ENCODE measurements at places on chromosomes 12 and 14. TPM values are rescaled to one million over a fixed set of nuclear protein-coding genes. Genes with fewer than 3 reads are reported as not detected.

GRCh38 chr12:69500631-69501030 is 30.4 kb downstream of the FRS2 start:
- 0 out of 2 replicates have a peak overlapping the region, but pooled peaks have one; percentile 4 for H3K27ac ChIP-seq
- no peaks in the 10 kb centered on the region for H3K27me3 ChIP-seq
- H3K4me1 ChIP-seq: peaks cover 67% of the 10 kb centered on the region

GRCh38 chr12:111777345-111778045 is 10.8 kb downstream of the ALDH2 start:
- no peaks in the 10 kb centered on the region for H3K27me3 ChIP-seq
- no peaks in the 10 kb centered on the region for H3K36me3 ChIP-seq
- no peak for DNase-seq
- H3K4me1 ChIP-seq: peaks cover 33% of the 10 kb centered on the region
- H3K27ac ChIP-seq: no peak overlapping the region
- no peak overlapping the region for H3K4me3 ChIP-seq

DNA sequence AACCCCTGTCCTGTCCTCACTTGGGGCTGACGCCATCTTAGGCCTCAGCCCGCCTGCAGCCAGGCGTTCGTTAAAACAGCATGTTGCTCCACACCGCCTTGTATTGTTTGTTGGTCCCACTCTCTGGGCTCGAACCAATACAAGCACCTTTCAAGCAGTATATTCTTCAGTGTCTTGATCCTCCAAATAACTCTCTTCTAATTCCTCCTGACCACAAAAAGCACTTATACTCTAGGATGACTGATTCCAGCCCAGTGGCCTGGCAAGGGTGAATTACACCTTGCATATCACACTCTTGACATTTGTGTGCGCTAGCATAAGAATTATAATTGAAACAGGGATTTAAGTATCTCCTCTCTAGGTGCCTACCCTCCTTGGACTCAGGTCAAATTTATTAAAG is 7.1 kb downstream of the CCER1 start:
- peaks cover 28% of the 10 kb centered on the region for H3K27me3 ChIP-seq
- H3K36me3 ChIP-seq: no peaks in the 10 kb centered on the region
- H3K4me3 ChIP-seq: no peak overlapping the region
- H3K4me1 ChIP-seq: no peaks in the 10 kb centered on the region

GRCh38 chr14:72855913-72856312 is 38.0 kb downstream of the DPF3 start:
- no peaks in the 10 kb centered on the region for H3K27me3 ChIP-seq
- no peak overlapping the region for H3K27ac ChIP-seq
- H3K36me3 ChIP-seq: no peaks in the 10 kb centered on the region
- no peak for DNase-seq
- no peak overlapping the region for H3K4me3 ChIP-seq
- H3K4me1 ChIP-seq: no peaks in the 10 kb centered on the region

The KERA gene
- total RNA-seq: 72.5 TPM

The FIGNL2 gene
- total RNA-seq: not detected

The FAIM2 gene
- not detected for total RNA-seq

The PRB2 gene
- total RNA-seq: not detected

- H3K27me3 ChIP-seq: no peaks in the 10 kb centered on the region
- no peak overlapping the region for H3K27ac ChIP-seq
- H3K4me3 ChIP-seq: no peak overlapping the region
- no peaks in the 10 kb centered on the region for H3K4me1 ChIP-seq
These were observed 104.1 kb downstream of the MYRFL start for GRCh38 chr12:69929125-69929524.

DNA sequence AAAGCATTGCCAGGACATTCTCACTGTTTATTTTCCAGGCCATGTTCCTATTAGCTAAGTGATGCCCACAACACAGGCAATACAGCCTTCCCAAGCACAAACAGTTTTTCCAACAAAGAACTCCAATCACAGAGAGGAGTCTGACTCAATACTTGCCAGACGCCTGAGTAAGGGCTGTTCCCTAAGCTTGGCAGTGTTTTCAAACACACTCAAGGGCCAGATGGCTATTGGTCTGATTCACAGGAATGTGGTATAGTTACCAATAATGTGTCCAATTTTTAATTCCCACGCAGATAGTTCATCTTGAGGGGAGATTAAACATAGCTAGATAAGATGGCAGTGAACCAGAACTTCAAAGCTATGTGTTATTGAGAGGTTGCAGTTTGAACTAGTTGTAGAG is 381.0 kb downstream of the SNAPC1 start:
- no peak overlapping the region for H3K4me3 ChIP-seq
- no peaks in the 10 kb centered on the region for H3K27me3 ChIP-seq
- no peak overlapping the region for H3K27ac ChIP-seq
- no peaks in the 10 kb centered on the region for H3K36me3 ChIP-seq

DNA sequence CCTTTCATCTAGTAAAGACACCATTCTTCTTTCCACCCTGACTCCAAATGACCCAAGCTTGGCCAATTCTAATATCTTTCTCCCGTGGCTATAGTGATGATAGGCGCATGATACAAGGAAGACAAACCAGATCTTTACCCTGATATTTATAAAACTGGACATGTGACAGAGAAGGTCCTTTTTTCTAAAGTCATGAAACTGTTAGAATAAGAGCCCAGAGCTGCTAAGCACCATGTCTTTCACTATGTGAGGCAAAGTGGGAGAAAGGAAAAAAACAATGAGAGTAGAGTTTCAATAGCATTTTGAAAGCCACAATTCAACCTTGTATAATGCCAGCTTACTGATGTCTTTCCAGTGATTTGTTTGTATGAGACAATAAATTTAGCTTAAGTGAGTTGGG is 212.4 kb downstream of the RASSF9 start:
- H3K36me3 ChIP-seq: no peaks in the 10 kb centered on the region
- H3K27ac ChIP-seq: no peak overlapping the region
- H3K27me3 ChIP-seq: no peaks in the 10 kb centered on the region

DNA sequence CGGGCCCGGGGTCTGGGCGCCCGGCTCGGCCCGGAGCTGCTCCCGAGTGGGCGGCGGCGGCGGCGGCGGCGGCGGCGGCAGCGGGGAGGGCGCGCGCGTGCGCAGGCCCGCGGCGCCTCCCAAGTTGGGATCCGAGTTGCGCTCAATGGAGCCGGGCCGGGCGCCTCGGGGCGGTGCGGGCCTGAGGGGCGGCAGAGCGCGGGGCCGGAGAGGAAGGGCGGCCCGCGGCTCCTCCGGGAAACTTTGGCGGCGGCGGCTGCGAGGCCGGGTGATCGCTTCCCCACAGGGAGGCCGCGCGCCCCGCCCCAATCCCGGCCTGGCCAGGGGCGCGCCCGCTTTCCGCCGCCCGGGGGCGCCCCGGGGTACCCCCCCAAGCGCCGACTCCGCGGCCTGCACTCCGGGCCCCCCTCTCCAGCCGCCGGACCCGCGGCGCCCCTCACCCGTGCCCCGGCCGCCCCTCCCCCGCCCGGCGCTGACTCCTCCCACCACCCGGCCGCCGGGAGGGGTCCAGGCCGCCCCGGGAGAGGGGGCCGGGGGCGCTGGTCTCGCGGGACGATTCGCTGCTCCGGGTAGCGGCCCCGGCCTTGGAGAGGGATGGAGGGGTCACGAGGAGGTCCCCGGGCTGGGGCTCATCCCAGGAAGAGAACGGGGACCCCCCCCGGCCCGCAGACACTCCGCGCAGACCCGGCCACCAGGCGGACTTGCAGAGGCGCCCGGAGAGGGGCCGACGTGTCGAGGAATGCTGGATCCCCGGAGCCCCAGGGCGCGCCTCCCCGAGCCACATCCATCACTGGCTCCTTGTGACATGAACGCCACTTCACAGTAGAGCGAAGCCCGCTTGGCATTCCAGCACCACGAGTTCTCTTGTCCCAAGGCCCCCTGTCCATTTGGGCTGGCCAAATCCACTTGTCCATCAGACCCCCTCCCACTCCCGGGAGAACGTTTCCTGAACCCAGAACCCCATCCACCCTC is at the start of gene RILPL1:
Gene RILPL1 (minus strand): TSS at position 48 of the 972 bp plus-strand sequence. CDS start 237 bp downstream, outside the sequence.
- H3K4me1 ChIP-seq: peaks cover 15% of the 10 kb centered on the region
- peak within 1 kb of the TSS; percentile 92 for H3K4me3 ChIP-seq

DNA sequence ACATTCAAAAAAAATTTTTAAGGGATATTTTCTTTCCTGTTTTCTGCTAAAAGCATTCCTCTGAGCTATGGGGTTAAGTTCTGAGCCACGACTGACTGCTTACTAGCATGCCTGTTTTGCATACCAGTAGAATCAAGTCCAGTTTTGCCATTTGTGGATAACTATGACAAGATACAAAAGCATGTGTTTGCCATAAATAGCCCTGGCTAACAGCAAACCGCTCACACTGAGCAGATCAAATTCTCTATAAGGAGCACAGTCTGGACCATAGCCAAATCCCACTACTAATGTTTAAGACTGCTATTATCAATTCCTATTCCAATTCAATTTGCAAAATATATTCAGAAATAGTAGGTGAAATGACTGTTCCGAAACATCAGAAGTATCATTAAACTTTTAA is 3.2 kb downstream of the CFL2 start:
- H3K36me3 ChIP-seq: peaks cover 32% of the 10 kb centered on the region
- peaks cover 41% of the 10 kb centered on the region for H3K4me1 ChIP-seq
- no peak overlapping the region for H3K4me3 ChIP-seq
- no peaks in the 10 kb centered on the region for H3K27me3 ChIP-seq
- H3K27ac ChIP-seq: peak overlapping the region; percentile 26

GRCh38 chr14:51960866-51961265 is 28.5 kb upstream of the RTRAF start:
- peaks cover 42% of the 10 kb centered on the region for H3K4me1 ChIP-seq
- H3K36me3 ChIP-seq: no peaks in the 10 kb centered on the region
- H3K27me3 ChIP-seq: no peaks in the 10 kb centered on the region
- DNase-seq: no peak
- no peak overlapping the region for H3K27ac ChIP-seq

DNA sequence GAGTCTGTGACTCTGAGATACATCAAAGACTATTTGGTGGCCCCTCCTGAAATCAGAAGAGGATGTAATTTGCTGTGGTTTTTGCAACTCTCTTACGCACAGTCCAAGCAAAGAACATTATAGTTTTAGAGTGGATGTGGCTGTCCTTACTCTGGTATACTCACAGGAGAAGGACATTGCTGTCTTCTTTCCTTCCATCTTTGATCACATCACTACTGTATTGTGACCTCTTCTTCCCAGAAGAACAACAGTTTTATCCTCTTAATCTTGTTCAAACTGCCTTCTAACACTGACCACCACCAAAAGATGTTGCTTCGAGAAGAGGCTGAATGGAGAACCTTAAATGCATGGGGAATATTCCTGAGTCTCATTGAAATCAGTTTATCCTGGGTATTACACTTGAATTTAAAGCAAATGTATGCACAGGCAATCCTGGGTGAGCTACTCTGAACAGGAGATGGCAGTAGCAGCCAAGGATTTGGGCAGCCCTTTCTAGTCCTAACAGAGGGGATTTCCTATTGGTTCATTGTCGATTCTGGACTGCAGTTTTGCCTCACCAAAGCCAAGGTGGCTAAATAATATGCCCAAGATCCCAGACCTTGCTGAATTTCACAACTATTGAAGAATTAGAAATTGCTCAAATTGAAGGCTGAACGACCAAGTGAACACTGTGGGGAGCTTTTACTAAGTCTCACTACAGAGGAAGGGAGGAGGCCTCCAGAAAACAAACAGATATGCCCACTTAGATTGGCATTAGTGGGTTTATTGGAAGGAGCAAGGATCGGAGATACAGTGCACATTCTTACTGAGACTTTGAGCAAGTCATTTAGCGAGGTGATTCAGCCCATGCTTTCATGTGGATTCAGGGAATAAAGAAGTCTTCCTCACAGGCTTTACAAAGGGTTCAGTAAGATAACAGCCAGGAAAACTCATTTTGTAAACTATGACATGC is 282.8 kb downstream of the PAWR start:
- H3K27me3 ChIP-seq: no peaks in the 10 kb centered on the region
- DNase-seq: peak; percentile 76
- H3K4me1 ChIP-seq: peaks cover 42% of the 10 kb centered on the region
- H3K27ac ChIP-seq: peak overlapping the region; percentile 75

The KRT82 gene
- total RNA-seq: not detected

The CNOT2 gene
- total RNA-seq: 88.4 TPM

GRCh38 chr12:105226219-105226618 is 9.8 kb downstream of the APPL2 start:
- H3K36me3 ChIP-seq: peaks cover 98% of the 10 kb centered on the region
- H3K4me1 ChIP-seq: peaks cover 62% of the 10 kb centered on the region
- H3K27me3 ChIP-seq: no peaks in the 10 kb centered on the region
- DNase-seq: peak; percentile 100
- no peak overlapping the region for H3K4me3 ChIP-seq
- H3K27ac ChIP-seq: peak overlapping the region; percentile 37

- H3K36me3 ChIP-seq: no peaks in the 10 kb centered on the region
- H3K4me1 ChIP-seq: peaks cover 15% of the 10 kb centered on the region
- H3K27ac ChIP-seq: no peak overlapping the region
- H3K4me3 ChIP-seq: peak overlapping the region; percentile 31
- peaks cover 49% of the 10 kb centered on the region for H3K27me3 ChIP-seq
These were observed 890 bp downstream of the AVPR1A start for GRCh38 chr12:63149909-63150712.

- no peaks in the 10 kb centered on the region for H3K36me3 ChIP-seq
- H3K27me3 ChIP-seq: no peaks in the 10 kb centered on the region
- H3K4me1 ChIP-seq: no peaks in the 10 kb centered on the region
- H3K27ac ChIP-seq: no peak overlapping the region
- H3K4me3 ChIP-seq: no peak overlapping the region
These were observed 419.5 kb downstream of the TMEM121 start for GRCh38 chr14:105945896-105946295.

DNA sequence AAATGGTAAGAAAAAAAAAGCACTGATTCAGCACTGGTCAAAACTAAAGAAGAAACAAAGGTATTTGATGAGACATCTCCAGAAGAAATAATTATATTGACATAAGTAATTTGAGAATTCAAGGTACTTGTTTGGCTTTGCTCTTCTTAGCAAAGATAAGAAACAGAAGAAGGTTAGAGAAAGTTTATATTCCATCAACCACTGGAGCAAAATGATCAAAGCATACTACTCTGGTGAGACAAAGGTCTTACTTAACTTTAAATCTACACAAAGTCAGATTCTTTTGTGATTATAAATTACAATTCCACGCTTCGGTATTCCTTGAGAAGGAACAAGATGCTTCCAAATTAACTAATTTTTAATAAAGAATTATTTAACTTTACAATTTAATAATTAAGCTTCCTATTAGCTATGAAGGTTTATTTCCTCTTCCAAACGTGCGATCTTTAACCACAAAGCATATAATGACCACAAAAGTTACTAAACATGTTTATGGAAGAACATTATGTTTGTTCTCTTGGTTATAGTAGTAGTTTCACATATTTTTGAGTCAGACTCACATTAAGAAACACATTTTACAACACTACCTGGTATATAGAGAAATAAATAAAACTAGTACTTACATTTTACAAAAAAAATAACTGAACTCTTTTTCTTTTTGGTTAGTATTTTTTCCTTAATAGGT is 53.4 kb downstream of the METTL25 start:
- no peaks in the 10 kb centered on the region for H3K4me1 ChIP-seq
- H3K4me3 ChIP-seq: no peak overlapping the region
- no peak overlapping the region for H3K27ac ChIP-seq
- H3K36me3 ChIP-seq: no peaks in the 10 kb centered on the region
- no peaks in the 10 kb centered on the region for H3K27me3 ChIP-seq

DNA sequence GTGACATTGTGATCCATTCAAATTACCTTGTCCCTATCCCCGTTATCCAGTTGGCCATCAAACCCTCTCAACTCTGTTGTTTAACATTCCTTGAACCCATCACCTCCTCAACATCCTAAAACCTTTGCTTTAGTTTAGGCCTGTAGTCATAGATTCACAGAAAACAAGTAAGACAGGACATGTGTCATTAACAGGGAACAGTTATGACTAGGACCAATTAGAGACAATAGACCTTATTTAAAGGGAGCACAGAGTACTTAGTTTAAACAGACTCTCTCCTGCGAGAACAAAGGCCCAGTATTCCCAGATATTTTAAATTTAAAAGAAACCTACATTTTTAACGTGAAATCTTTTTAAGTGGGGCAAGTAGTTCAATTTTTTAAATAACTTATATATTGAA is 20.0 kb upstream of the HELB start:
- no peak overlapping the region for H3K27ac ChIP-seq
- DNase-seq: no peak
- H3K4me3 ChIP-seq: no peak overlapping the region

The ACVRL1 gene
- total RNA-seq: 23.3 TPM

Data from SJSA1 (cell line).